ENCODE measurements at places on chromosomes 7 and 10.

DNA sequence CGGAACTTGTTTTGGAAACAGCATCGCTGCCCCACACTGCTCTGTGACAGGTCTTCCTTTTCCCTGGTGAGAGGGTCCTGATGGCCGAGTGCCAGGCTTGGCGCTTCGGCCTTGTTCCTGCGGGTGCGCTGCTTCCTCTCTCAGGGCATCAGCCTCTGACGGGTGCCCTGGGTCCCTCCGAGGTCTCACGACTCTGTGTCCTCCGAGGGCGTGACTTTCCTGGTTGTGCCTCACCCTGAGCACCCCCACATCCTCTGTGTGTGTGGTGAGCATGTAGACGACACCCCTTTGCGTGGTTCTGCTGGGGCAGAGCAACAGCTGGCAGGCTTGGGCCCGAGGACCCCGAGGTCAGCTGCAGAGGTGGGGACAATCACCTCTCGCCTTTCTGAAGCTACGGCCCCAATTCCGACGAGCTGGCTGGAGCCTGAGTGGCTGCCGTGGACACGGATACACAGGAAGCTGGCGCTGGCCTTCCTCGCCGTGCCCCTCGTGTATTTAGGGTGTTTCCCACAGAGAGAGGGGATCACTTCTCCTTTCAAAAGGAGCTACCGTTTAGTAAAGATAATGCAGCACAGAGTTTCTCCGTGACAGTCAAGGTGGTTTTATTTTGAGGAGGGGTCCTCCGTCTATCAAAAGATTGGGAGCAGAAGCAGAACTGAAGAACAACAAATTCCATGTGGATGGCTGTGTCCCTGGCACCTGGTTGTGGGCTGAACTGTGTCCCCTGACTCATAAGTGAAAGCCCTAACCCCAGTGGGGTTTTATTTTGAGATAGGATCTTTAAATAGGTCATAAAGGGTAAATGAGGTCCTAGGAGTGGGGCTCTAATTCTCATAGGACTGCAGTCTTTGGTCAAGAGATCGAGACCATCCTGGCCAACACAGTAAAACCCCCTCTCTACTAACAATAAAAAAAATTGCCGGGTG is 36.2 kb upstream of the PITRM1 start:
- no peak for DNase-seq

DNA sequence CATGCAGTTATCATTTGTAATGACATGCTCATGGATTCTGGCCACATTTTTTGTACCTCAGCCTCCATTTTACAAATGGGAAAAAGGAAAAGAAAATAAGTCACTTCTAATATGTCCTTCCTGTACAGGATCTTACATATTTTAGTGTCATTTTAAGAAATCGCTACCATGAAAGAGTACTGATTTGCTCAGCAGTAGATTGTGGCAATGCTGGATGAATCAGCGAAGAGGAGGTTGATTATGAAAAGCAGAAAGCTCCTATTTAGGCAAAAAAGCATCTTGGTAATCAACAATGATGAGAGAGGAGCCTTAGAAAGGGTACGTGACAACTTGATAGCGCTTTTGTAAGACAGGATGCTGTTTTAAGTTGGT is 522.9 kb downstream of the PARD3 start:
- no peak for DNase-seq

DNA sequence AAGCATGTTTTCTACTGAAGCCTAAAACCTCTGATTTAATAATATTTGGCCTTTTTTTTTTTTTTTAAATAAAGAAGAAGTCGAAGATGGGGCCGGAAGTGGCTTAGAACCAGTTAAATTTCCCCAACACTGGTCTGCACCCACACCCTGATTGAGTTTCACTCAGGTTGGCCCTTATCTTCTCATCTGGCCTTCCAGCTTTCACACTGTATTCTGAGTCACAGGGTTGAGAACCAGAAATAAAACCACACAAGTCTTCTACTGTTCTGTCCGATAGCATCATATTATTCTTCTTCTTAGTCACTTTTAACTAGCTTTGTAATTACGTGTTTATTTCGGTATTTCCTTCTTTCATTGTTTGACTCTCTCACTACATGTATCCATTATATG is 9.9 kb downstream of the ZNF365 start:
- no peak for DNase-seq

DNA sequence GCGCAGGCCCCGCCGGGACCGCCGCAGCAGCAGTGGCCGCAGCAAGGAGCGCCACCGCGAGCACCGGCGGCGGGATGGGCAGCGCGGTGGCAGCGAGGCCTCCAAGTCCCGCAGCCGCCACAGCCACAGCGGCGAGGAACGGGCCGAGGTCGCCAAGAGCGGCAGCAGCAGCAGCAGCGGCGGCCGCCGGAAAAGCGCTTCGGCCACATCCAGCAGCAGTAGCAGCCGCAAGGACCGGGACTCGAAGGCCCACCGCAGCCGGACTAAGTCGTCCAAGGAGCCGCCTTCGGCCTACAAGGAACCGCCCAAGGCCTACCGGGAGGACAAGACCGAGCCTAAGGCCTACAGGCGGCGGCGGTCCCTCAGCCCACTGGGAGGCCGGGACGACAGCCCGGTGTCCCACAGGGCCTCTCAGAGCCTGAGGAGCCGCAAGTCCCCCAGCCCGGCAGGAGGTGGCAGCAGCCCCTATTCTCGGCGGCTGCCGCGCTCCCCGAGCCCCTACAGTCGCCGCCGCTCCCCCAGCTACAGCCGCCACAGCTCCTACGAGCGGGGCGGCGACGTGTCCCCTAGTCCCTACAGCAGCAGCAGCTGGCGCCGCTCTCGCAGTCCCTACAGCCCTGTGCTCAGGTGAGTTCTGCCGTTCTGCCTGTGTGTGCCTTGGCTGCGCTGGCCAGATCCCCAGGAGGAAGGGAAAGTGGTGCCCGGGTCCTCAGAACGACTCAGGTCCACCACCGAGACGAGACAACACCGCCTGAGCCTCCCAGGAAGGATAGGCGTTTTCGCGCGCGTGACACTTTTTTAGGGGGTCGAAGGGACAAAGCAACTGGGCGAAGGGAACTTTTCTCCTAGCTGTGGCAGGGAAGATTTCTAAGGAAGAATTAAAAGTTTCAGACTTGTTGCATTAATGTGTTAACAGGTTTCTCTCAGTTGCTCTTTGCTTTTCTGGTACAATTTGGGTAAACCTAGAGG is 1.5 kb downstream of the CDK13 start:
- DNase-seq: peak; percentile 68

DNA sequence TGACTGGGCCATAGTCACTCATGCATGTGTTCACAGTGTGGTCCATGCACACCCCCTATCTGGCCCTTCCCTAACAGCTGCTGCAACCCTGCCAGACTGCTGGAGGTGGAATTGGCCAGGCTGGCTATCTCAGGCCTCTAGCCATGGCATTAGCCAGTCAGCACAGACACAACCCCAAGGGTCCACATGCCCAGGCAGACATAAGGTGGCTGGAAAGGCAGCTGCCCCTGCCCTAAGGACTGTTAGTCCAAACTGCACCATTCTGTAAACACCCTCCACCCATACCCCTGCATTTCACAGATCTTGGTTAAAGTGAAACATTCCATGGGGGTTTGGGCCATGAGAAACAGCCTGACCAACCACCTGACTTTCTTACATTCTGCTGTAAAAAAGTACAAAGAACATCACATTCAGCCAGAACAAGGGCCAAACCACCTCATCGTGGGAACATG is 137.4 kb upstream of the KCNMA1 start:
- no peak for DNase-seq

GRCh38 chr10:17836942-17837341 is 27.8 kb downstream of the MRC1 start:
- DNase-seq: no peak
